ENCODE measurements at places on chromosomes 2 and 18.

- DNase-seq: no peak
These were observed 478.6 kb downstream of the SLC4A3 start for GRCh38 chr2:220106065-220106464.

- no peak for DNase-seq
These were observed 94.1 kb upstream of the CD302 start for GRCh38 chr2:159891917-159892730.

DNA sequence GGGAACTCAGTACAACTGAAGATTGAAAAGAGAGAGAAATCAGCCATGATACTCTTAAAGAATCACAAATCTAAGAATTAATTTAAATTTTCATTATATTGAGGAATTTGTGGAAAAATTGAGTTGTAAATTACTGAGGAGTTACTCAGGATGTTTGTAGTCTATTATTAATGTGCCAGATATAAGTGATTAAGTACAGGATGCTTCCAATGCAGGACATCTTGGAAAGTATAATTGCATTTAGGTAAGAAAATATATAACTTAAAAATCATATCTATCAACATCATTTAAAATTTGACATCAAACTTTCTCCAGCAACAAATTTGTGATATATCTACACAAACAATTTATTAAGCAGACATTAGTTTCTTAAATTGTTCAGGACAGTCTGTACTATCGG, 1.3 kb downstream of the CALCRL start:
- DNase-seq: no peak

GRCh38 chr2:309148-309953, 21.5 kb upstream of the ALKAL2 start:
- no peak for DNase-seq

GRCh38 chr18:42087235-42087634, 132.2 kb downstream of the PIK3C3 start:
- DNase-seq: no peak

Data from tibial artery (tissue), 4 donors.